CD4-positive, alpha-beta T cell treated with Interleukin-17A for 1 hour (primary cell): ENCODE measurements at places on chromosomes 2 and 18.
A peak's percentile ranks its signal among the peaks of the same experiment; 100 is the strongest.

DNA sequence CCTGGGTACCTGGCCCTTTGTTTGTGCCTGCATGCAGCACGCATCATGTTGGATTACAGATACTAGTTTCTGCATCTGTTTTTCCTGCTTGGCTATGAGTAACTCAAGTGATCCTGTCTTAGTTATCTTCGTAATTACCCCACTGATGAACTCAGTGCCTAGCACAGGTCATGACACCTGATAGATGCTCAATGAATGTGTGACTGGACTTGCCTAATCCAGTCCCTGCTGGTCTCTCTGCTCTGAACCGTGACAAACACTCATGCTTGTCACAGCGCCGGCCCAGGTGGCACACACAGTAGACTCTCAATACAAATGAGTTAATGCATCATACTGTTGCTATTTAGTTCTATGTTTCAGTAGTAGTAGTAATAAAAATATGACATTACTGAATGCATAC is 31.2 kb upstream of the NTSR2 start:
- DNase-seq: no peak

- no peak for DNase-seq
These were observed 237.7 kb downstream of the IRS1 start for GRCh38 chr2:226561962-226562361.

GRCh38 chr2:238139196-238140039 is 950 bp downstream of the KLHL30 start:
- DNase-seq: peak; percentile 25

DNA sequence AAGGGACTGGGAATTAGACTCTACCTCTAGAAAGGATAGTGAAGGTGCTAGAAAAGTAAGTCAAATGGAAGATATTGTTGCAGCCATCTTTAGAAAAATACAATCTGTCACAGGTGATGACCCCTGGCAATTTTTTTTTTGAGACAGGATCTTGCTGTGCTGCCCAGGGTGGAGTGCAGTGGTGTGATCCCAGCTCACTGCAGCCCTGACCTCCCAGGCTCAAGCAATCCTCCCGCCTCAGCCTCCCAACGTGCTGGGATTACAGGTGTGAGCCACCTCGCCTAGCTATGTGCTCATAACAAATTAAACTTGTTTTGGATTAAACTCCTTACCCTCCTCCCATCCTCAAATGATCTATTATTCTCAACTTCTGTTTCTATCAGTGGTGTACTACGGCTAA is 3.8 kb upstream of the GIGYF2 start:
- no peak for DNase-seq

DNA sequence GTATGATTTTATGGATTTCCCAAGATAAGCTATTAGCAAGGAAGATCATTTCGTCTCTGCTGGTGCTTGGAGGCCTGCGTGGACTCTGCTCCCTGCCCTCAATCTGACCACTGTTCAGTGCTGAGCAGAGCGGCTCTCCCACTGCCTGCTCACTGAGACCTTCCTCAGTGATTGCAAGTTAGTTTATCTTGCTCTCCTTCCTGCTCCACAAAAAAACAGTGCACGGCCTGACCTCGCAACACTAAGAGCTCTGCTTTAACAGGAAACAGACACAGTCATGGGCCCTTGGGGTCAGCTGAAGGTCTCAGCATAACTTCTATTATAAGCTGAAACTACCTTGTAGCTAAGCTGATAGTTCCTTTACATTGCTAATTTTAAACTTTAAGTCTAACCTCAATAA is 53.1 kb downstream of the PRELID3A start:
- no peak for DNase-seq

DNA sequence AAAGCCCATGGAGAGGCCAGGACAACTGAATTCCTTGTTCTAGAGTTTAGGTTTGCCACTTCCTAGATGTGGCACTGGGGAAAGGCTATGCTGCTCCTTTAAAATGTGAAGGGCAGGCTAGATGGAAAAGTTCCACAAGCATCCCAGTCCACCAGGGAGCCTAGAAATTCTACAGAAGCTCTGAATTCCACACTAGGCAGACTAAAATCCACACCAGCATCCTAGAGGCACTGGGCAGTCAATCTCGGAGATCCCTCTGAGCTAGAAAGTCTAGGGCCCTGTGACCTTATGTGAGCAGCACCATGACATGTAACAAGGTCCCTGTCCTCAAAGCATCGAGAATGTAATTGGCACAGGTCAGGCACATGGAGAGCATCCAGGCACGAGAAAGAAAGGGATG is 71.5 kb downstream of the LYPD1 start:
- no peak for DNase-seq
